ENCODE measurements at places on chromosomes 1 and 21. TPM values are rescaled to one million over a fixed set of nuclear protein-coding genes. Genes with fewer than 3 reads are reported as not detected.

DNA sequence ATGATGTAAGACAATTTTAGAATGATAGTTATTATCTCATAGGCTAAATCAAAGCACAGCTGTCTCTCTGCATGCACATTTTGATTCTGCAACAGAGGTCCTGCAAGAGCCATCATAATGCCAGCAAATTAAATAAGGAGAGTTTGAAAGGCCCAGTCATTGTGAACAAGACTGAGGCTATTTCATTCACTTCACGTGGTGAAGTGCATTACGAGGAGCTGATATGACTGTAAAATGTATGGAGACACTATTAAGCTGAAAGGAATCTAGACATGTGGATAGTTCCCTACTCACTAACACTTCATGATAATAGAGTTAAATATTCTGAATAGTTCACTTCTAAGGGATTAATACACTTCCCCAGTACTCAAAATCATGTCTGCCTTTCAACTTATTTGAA is 299.0 kb downstream of the SMYD3 start:
- no peaks in the 10 kb centered on the region for H3K4me1 ChIP-seq
- no peak overlapping the region for H3K27ac ChIP-seq
- no peaks in the 10 kb centered on the region for H3K27me3 ChIP-seq
- no peaks in the 10 kb centered on the region for H3K36me3 ChIP-seq
- DNase-seq, result no peak

DNA sequence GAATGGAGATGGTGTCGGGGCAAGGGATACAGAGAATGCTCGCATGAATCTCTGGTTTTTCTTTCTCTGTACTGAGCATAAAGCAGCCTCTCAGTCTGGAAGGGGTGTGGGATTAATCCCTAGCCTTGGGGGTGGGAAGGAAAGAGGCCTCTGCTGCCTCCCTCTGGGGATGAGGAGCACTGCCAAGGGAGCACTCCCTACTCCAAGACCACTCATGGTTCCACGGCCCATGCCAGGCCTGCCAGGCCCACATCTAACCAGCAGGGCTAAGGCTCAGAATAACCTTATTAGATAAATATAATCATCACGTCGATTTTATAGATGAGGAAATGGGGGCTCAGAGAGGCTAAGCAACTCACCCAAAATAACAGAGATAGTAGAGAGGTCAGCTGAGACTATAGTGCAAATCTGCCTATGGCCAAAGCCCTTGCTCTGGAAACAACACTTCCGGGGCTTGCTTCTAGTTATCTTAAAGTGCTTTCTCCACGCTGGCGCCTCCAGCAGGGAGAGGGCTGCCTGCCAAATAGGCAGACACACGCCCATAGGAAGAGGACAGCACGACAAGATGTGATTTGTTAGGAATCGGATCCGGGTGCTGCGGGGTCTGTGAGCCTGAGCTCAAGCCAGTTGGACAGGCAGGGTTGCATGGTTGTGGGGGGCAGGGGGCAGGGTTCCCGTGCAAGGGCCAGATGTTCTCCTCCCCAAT is 522 bp downstream of the TEX35 start:
- no peaks in the 10 kb centered on the region for H3K36me3 ChIP-seq
- DNase-seq, result no peak
- H3K27ac ChIP-seq, result no peak overlapping the region
- no peaks in the 10 kb centered on the region for H3K4me1 ChIP-seq
- H3K4me3 ChIP-seq, result no peak overlapping the region

GRCh38 chr1:65827346-65827745 is 34.7 kb downstream of the PDE4B start:
- H3K36me3 ChIP-seq, result no peaks in the 10 kb centered on the region
- no peak for DNase-seq
- H3K4me3 ChIP-seq, result no peak overlapping the region
- no peak overlapping the region for H3K27ac ChIP-seq
- peaks cover 6% of the 10 kb centered on the region for H3K4me1 ChIP-seq
- no peaks in the 10 kb centered on the region for H3K27me3 ChIP-seq

GRCh38 chr21:41283211-41283818 is 33.3 kb upstream of the FAM3B start:
- peaks cover 5% of the 10 kb centered on the region for H3K27me3 ChIP-seq
- peak; percentile 39 for DNase-seq
- H3K27ac ChIP-seq, result no peak overlapping the region
- no peaks in the 10 kb centered on the region for H3K4me1 ChIP-seq
- H3K4me3 ChIP-seq, result no peak overlapping the region
- H3K36me3 ChIP-seq, result no peaks in the 10 kb centered on the region

DNA sequence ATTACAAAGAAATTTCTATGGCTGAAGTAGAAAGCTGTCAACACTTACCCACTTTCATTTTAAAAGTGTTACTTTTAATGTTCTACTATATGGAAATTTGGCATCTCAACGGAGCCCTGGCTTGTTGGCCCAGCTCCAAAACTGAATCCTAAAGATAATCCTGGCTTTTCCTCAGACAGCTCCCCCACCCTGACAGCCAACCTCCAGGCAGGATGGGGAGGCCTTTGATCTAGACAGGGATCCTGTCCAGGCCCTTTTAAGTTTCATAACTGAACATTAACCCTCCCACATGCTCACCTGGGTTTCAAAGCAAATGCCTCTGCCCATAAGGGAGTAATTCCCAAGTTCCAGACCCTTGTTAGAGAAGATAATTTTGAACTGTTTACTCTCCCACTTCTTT is 99.3 kb upstream of the RALGPS2 start:
- no peak for DNase-seq
- H3K27ac ChIP-seq, result no peak overlapping the region
- H3K4me3 ChIP-seq, result no peak overlapping the region
- H3K36me3 ChIP-seq, result no peaks in the 10 kb centered on the region
- H3K27me3 ChIP-seq, result no peaks in the 10 kb centered on the region

The NUDT4B gene
- total RNA-seq, result 0.74 TPM

Data from HCT116 (cell line).